ENCODE measurements at places on chromosomes 11 and 22. TPM values are rescaled to one million over a fixed set of nuclear protein-coding genes. Genes with fewer than 3 reads are reported as not detected.

MMP11 gene
- total RNA-seq, result 117 TPM

APOL2 gene
- 26.2 TPM for total RNA-seq

FOXRED1 gene
- 12.9 TPM for total RNA-seq

PAX6 gene
- total RNA-seq, result not detected

OR8G1 gene
- not detected for total RNA-seq

PHF21B gene
- total RNA-seq, result not detected

IL17REL gene
- total RNA-seq, result 0.25 TPM

HEPN1 gene
- not detected for total RNA-seq

THOC5 gene
- total RNA-seq, result 54.1 TPM

DAGLA gene
- 7.6 TPM for total RNA-seq

FLRT1 gene
- under 0.01 TPM for total RNA-seq
